ENCODE measurements at places on chromosomes 1 and 21. TPM values are rescaled to one million over a fixed set of nuclear protein-coding genes. Genes with fewer than 3 reads are reported as not detected.

DNA sequence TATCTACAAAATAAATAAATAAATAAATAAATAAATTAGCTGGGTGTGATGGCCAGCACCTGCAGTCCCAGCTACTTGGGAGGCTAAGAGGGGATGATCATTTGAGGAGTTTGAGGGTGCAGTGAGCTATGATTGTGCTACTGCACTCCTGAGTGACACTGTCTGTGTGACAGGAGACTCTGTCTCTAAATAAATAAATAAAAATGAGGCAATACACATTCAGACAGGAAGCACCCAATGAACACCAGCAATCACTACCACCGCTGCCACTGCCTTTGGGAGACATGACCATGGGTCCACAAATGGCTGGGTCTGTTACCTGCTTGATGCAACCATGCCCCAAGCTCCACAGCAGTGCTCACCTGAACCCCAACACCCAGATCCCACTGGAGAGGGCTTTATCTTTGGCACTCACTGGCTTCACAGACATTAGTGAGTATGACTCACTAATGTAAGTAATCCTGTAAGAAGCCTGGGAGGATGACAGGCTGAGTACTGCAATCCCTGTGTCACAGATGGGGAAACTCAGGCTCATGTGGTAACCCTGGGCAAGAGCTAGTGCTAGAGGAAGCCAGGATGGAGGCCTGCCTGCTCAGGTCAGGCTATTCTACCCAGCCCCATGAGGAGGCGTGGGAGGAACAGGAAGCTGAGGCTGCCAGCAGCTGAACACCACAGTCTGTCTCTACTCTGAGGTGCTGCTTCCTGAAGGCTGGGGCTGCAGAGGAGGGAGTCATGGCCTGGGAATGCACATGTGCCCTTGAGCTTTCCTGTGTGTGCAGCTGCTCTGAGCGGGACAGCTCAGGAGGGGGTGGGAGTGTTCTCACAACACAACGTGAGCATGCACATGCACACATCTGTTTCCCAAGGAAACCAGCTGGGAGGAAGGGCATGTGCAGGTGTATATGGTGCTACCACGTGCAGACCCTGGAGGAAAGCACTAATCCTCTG, 43.0 kb downstream of the SLC9A1 start:
- DNase-seq = peak; percentile 91

- no peak for DNase-seq
These were observed 31.9 kb upstream of the ECE1 start for GRCh38 chr1:21321963-21322680.

- no peak for DNase-seq
These were observed 153.1 kb downstream of the ST6GALNAC3 start for GRCh38 chr1:76227621-76228020.

- peak; percentile 71 for DNase-seq
These were observed 98.3 kb downstream of the GLIS1 start for GRCh38 chr1:53640701-53641075.

- DNase-seq = peak; percentile 39
These were observed 121.6 kb downstream of the RGS7 start for GRCh38 chr1:241235256-241235897.

GRCh38 chr1:217244971-217245370, 385.9 kb downstream of the GPATCH2 start:
- no peak for DNase-seq

- no peak for DNase-seq
These were observed 9.6 kb downstream of the BTBD19 start for GRCh38 chr1:44817771-44818495.

GRCh38 chr21:26967062-26967913, at the start of gene ADAMTS5:
Gene ADAMTS5 (minus strand): TSS chr21:26967088. CDS start chr21:26966391, 697 bp downstream.
- DNase-seq = peak; percentile 59

GRCh38 chr1:202967684-202968281, 726 bp upstream of the CYB5R1 start:
- peak; percentile 12 for DNase-seq

DNA sequence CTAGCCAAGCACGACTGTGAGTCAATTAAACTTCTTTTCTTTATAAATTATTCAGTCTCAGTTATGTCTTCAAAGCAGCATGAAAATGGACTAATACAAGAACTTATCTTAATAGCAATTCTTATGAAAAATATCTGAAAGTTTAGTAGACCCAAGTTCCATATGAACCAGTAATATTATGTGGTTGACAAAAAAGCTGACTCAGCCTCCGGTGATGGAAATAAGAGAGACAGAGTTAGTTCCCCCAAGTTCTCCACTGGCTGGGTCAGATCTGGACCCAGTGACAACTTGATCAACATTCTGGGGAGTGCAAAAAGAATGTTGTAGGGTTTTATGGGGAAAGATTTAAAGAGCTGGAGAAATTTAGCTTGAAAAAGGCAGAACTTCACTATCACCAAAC, 72.5 kb upstream of the DNAH14 start:
- DNase-seq = no peak

DNA sequence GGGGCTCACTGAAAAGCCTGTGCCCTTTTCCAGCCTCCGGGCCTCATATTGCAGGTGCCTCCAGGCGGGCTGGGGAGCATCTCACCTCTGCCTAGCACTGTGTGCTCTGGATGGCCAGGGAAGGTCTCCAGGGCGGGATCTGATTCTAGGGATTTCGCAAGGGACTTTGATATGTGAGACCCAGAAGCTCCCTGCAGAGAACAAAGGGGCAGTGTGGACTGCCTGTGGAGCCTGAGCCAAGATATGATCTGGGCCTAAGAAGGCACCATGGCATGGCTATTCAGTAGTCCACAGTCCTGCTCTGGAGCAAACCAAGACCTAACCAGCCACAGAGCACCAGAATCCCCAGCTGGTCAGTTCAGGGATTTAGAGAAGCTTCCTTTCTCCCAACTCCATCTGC, 157.2 kb downstream of the ST6GALNAC5 start:
- no peak for DNase-seq

DNA sequence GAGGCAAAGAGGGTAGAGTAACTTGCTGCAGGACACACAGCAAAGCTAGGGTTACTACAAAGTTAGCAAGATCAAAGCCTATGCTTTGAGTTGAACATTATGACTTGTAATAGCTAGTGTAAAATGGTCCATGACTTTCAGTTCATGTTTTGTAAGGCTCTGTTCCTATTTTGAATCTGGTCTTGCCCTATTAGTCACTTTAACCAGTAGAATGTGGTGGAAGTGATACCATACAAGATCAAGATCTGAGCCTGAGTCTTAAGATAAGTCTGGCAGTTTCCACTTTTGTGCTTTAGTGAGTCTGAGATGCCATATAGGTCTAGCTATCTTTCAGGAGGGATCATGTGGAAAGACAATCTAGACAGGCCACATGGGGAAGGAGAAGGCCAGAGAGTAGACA, 282.1 kb upstream of the BRINP3 start:
- no peak for DNase-seq

DNA sequence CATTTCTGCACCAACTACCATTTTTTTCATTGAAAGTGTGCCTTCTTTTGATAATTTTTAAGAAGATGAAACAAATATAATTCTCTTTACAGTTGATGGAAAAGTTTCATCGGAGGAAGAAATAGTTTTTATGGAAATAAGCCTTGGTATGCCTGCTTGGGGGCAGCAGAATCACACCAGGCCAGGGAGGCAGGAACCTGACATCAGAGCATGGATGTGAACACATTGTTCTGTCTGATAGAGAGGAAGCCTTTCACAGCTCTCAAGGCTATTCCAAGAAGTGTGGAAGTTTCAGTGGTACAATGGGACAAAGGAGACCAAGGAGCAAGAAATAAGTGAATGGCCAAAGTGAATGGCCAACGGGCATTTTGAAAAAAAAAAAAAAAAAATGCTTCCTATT, 162.2 kb upstream of the KCNK2 start:
- no peak for DNase-seq

DNA sequence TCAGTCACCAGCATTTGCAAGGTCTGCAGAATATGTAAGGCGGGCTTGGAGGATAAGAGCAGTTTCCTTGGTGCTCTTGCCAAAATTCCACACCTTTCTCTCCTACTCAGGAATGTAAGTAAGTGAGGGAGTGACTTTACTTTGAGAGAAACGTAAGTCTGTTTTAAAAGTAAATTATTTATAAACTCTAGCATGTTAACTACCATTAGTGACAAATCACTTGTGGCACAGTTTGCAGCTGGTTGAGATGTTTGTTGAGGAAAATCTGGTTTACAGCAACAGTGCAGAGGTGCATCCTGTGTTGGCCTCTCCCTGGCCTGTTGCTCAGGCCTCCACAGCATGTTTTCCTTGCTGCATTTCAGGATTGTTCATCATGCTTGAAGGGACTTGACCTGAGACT, 8.5 kb downstream of the CGN start:
- no peak for DNase-seq

- DNase-seq = peak; percentile 70
These were observed 5.8 kb downstream of the LAMC2 start for GRCh38 chr1:183191833-183192232.

- DNase-seq = no peak
These were observed 51.1 kb upstream of the LDLRAP1 start for GRCh38 chr1:25492323-25492722.

GRCh38 chr21:37259426-37259825, 7.7 kb downstream of the VPS26C start:
- no peak for DNase-seq

DNA sequence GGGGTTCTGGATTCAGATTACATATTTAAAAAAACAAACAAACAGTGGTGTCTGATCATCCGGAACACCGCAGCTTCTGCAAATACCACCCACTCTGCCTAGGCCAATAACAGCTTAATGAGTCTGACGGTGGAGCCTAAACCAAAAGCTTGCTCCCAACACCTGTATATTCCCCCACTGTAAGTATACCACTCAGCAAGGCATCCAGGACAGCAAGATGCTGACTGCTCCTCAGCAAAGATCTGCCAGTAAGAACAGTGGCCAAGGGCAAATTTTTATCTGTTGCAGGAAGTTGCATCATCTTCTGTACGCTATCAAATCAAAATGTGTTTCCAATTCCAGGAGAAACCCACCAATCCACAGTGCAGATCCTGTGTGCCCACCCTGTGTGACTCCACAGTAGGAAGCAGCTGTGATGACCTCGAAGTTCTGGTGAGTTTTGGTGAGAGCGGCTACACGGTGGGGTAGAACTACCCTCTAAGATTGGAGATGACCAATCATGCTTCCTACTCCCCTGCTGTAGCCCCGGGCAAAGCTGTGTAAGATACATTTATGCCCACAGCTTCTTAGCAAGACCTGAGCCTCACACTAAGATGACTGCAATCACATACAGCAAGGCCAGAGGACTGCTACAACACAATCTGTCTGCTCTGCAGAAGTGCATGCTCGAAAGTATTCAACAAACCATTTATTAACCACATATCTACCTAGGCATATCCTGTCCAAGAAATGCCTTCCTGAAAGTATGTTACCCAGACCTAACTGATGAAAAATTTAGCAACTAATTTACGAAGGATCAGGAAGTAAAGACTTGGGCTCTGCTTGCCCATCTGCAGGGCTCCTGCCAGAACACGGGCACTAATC, 30.5 kb downstream of the SIPA1L2 start:
- DNase-seq = no peak

DNA sequence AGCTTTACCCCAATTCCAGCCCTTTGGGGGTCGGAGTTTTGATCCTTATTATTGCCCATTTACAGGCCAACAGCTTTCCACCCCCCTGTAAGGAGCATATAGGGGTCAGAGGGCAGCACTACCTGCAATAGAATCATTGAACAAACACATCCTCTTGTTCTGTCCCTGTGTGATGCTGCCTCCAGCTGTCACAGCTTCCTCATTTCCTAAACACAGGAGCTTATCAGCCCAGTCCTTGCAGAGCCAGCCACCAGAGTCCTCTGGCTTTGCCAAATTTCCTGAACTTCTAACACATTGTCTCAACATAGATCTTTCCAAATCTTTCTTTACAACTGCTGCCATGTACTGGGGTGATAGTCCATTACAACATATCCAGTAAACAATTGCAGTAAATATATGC, 32.8 kb upstream of the PTBP2 start:
- no peak for DNase-seq

DNA sequence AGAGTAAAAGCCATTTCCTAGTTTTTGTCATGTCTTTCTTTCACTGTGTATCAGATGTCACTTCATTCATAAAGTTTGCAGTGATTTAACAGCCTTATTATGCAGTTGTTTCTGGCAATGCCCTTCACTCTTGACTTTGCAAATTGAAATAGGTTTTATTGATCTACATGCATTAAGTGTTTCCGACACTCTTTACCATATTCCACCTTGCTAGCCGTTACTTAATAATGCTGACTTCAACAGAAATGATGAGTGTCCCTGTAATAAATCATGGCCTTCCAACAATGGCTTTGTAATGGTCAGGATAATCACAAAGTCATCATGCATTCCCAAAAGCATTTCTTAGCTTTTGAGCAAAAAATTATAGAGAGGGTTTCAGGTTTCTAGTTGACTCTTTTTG, 236.8 kb upstream of the FMN2 start:
- DNase-seq = no peak

- no peak for DNase-seq
These were observed 107.2 kb downstream of the SIM2 start for GRCh38 chr21:36806103-36806502.

- DNase-seq = no peak
These were observed 105.4 kb downstream of the PSMG1 start for GRCh38 chr21:39077876-39078275.

DNA sequence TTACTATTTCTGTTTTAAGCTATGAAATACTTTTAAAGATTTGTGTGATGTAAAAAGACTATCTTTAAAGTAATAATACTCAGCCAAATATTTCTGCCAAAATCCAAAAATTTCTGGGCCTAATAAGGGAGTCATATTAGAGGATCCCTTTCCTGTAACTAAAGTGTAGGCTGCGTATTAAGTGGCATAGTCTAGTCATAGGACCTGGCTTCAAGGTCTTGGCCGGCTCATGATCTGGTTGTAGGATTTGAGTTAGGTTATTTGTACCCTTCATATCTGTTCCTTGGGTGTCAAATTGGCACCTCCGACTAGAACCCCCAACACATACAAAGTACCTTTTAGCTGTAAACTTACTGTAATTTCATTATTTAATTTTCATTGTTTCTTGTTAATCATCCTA, 107.8 kb downstream of the DYRK1A start:
- no peak for DNase-seq

GRCh38 chr1:220556641-220557040, 28.7 kb downstream of the MARK1 start:
- no peak for DNase-seq

GRCh38 chr21:8993284-8993942, 1528.0 kb upstream of the TPTE start:
- no peak for DNase-seq

- no peak for DNase-seq
These were observed 191.8 kb upstream of the RAB4A start for GRCh38 chr1:229079016-229079595.

- no peak for DNase-seq
These were observed 262.5 kb downstream of the GRIK3 start for GRCh38 chr1:36771660-36772284.

- no peak for DNase-seq
These were observed 50.8 kb downstream of the PAX7 start for GRCh38 chr1:18681423-18681835.

Gene VWA5B1
- total RNA-seq = 0.24 TPM

Gene ASPM
- 12.3 TPM for total RNA-seq

Gene IVL
- 14.2 TPM for total RNA-seq

Gene ADAM30
- 1.4 TPM for total RNA-seq

Gene SETD4
- 11.1 TPM for total RNA-seq

Gene IL12RB2
- 9.4 TPM for total RNA-seq

Gene CD1B
- 1.2 TPM for total RNA-seq

Gene AGT
- total RNA-seq = not detected

Gene NES
- 19.0 TPM for total RNA-seq

Gene GUCA2A
- total RNA-seq = not detected

Gene LCE1F
- total RNA-seq = not detected

Gene PROX1
- 3.4 TPM for total RNA-seq

Gene ADORA3
- total RNA-seq = 8.9 TPM

Gene SMIM11
- total RNA-seq = 6.5 TPM

Gene ATXN7L2
- 0.24 TPM for total RNA-seq

Gene FBLIM1
- total RNA-seq = 134 TPM

Gene KCNT2
- 3.4 TPM for total RNA-seq

Data from umbilical cord (tissue), 2 donors.